ENCODE measurements at places on chromosomes 5 and 9. TPM values are rescaled to one million over a fixed set of nuclear protein-coding genes. Genes with fewer than 3 reads are reported as not detected.

Gene IFNA2
- not detected for total RNA-seq

Gene DMGDH
- total RNA-seq = 0.59 TPM

Gene FBN2
- total RNA-seq = 96.6 TPM

Gene EQTN
- not detected for total RNA-seq

Gene RMI1
- 7.0 TPM for total RNA-seq

Gene ADAMTSL1
- 134 TPM for total RNA-seq

Gene CA9
- 1.1 TPM for total RNA-seq

Gene TRIO
- total RNA-seq = 359 TPM

Data from subcutaneous preadipocyte (primary cell).